ENCODE measurements at places on chromosomes 12 and 14.

GRCh38 chr12:122486805-122487426 is 13.8 kb downstream of the ZCCHC8 start:
- no peak for DNase-seq

DNA sequence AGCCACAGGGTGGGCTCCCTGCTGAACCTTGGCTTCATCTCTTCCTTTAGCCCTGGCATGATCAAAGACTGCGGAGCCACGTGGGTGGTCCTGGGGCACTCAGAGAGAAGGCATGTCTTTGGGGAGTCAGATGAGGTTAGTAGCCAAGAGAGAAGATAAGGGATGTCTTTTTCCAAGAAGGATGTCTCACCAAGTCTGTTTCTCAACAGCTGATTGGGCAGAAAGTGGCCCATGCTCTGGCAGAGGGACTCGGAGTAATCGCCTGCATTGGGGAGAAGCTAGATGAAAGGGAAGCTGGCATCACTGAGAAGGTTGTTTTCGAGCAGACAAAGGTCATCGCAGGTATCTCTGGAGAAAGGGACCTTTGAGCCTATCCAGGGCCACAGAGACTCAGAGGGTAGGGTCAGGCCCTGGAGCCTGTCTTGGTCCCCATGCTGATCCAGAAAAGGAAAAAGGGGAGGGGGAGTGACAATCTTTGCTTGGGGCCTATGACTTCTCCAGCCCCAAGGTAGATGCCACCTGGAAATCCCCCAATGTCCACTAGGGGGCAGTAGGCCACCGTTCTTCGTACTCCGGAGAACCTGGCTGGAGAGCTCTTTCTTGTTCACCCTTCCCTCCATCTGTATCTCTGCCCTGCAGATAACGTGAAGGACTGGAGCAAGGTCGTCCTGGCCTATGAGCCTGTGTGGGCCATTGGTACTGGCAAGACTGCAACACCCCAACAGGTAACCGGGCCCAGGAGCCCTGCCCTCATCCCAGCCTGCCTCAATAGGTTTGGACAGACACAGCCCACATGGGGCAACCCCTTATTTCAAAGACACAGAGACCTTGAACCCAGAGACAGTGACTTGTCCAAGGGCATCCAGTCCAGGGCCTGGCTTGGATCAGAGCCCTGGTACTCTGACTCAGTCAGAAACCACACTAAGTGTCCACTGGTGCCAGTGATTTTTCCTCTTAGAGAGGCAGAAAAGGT is 2.0 kb downstream of the TPI1 start:
- DNase-seq = peak; percentile 62

DNA sequence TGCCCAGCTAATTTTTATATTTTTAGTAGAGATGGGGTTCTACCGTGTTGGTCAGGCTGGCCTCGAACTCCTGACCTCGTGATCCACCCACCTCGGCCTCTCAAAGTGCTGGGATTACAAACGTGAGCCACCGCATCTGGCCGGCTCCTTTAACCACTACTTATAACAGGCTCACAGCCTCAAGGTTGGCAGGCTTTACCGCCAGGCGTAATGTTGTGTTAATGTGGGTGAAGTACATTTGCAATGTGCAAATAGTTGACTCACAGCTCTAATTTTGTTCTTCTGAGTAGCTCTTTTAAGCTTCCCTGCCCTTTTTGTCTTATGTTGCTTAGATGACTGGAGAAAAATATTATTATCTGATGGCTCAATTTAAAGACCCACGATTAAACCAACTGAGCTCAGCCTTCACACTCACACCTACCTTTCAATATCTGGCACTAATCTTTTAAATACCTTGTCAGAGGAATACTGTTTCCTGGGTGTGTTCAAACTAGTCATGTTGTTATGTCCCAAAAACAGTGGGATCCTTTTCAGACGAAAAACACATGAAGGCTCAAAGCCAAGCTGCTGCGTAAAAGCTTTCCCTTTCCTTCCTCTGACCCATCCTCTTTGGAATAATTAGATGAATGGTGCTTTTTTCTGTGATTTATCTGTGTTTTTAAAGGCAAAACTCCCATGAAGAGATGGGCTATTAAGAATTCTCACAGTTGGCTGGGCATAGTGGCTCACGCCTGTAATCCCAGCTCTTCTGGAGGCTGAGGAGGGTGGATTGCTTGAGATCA is 57.2 kb upstream of the USP44 start:
- DNase-seq = no peak

DNA sequence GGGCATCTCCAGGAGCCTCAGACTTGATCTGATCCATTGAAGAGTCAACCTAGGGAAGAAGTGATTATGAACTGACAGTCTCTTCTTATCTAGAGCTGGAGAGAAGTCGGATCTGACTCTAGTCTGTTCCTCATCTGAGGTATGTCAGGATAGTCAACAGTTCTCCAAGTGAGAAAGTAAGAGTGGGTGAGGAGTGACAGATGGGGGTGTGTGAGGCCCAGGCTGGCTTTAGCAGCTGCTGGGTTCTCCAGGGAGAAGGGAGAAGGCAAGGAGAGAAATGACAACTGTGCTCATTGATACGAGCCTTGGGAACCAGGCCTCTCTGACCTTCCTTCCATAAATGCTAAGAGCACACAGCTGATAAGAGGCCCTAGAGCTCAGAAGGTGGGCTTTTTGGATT is 53.3 kb downstream of the IRAK3 start:
- no peak for DNase-seq

- DNase-seq = no peak
These were observed 667.2 kb downstream of the DIO2 start for GRCh38 chr14:79543967-79544697.

DNA sequence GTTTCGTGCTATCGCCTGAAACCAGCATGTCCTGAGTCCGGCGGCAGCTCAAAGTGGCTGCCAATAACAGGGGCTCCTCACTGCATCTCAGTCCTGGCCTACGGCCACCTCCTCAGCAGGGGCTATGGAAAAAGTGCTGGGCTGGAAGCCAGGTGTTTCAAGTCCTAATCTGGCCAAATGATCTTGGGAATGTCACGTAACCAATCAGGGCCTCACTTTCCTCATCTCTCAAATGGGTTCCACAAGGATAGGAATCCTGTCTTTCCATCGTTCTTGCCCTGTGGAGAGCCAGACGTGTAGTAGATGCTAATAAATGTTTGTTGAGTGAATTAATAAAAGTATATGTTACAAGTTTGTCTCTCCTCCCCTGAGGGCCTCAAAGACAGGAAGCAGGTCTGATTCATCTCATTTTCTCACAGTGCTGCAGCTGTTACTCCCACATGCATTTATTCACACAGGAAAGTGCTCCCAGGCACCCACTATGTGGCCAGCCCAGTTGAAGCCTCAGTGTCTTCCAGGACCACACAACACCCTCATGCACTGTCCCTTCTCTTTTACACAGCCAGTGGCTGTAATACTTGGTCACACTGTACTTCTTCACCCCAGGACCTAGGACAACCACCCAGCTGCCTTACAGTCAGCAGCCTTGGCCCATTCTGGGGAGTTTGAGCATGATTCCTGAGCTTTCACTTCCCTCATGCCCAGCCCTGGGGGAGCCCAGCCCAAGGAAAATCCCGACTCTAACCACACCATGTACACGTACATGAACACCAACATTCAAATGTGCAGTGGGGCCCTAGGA is 5.0 kb downstream of the CMKLR1 start:
- no peak for DNase-seq

DNA sequence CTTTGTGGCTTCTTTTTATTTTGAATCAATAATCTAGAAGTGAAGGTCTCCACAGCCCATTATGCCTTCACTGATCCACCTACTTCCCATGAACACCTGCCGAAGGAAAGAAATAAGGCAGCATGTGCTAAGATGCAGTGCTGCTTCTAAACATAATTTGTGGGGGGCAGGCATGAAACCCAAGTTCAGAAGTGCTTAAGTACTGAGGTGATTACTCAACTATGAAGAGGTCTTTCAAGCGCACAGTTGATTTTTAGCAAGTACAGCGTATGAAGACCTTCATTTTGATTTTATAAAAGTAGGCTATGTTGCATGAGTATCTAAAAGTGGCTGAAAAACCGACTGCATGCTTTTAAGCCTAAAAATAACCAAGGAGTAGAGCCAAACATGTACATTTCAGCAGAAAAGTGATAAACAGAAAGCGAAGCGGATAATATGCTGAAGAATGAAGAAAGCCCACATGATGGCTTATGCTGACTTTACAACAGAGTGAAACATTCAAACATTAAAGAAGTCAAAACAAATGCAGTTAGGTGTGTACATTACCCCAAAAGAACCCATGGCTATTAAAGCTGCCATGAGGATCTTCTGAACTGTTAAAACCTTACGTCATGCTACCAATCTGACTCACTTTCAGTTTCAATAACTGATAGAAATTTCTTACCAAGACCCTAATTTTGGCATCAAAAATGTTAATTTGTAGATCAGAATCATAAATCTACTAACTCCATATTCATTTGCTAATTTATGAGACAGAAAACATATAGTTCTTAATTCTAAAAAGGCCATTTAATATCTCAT is 29.3 kb downstream of the KICS2 start:
- no peak for DNase-seq

DNA sequence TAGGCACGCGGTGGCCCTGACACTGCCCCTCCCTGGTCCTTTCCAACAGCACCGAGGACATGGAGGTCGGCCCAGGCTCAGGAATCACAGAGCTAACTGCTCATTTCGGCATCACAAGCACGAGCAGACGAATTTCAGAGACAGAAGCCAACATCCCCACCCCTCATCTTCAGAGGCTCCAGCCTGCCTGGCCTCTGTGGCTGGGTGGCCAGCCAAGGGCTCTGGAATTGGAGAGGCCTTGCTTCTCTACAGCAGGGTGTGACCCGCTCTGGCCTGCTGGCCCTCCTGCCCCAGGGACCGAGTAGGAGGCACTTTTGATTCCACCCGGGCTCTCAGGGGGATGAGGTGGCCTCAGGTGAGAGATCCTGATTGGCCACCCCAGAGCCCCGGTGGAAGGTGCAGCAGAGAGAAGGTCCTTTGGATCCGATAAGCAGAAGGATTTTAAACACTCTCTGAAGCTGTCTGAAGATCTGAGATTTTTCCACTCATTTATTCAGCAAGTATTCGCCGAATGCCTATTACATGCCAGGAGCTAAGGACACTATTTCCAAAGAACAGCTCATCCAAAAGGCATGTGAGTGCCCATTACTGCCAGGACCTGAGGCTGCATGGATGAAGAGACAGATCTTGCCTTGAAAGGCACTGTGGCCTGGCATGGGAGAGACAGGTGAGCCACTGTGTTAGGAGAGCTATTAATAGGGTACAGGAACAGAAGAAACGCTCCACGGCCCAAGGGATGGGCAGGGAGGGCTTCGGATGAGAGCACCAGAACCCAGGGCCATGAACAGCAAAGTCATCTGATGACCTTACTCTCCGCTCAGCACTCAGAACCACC is 10.2 kb downstream of the BAG5 start:
- DNase-seq = no peak

- DNase-seq = no peak
These were observed 9.1 kb downstream of the B4GALNT3 start for GRCh38 chr12:468671-469389.

- peak; percentile 39 for DNase-seq
These were observed 26.8 kb downstream of the APOBEC1 start for GRCh38 chr12:7638760-7639555.

- no peak for DNase-seq
These were observed 4.9 kb downstream of the AACS start for GRCh38 chr12:125070112-125070511.

DNA sequence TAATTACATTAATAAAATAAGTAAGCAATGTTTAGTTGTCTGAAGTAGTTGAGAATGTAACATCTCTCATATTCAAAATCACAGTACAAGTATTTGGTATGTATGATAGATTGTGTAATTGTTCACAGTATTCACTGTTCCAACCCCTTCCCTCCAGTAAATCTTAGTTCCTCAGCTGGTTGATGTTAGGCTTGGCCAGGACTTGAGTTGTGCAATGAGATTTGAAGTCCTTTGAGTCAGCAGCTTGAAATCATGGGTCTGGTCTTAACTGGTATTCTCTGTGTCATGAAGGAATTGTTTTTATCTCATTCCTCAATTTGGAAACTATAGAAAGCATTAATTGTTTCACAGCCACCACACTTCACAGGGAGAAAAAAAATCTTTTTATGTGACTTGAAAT is 477.1 kb downstream of the FSCB start:
- DNase-seq = no peak

- DNase-seq = no peak
These were observed 11.5 kb upstream of the TBPL2 start for GRCh38 chr14:55451950-55452349.
